ENCODE measurements at places on chromosomes 13 and 19. TPM values are rescaled to one million over a fixed set of nuclear protein-coding genes. Genes with fewer than 3 reads are reported as not detected.

Gene DLL3
- total RNA-seq: 0.40 TPM

Gene CD37
- not detected for total RNA-seq

Gene ZNF254
- total RNA-seq: 35.7 TPM

GRCh38 chr19:42023121-42023942 lies 29.3 kb upstream of the ATP1A3 start:
- peaks cover 9% of the 10 kb centered on the region for H3K36me3 ChIP-seq
- H3K4me1 ChIP-seq: peaks cover 11% of the 10 kb centered on the region
- no peak overlapping the region for H3K4me3 ChIP-seq
- H3K27me3 ChIP-seq: peaks cover 1% of the 10 kb centered on the region

GRCh38 chr13:51475727-51476501 lies 23.1 kb upstream of the INTS6 start:
- DNase-seq: no peak
- no peaks in the 10 kb centered on the region for H3K36me3 ChIP-seq
- H3K4me3 ChIP-seq: no peak overlapping the region
- H3K27me3 ChIP-seq: no peaks in the 10 kb centered on the region
- H3K4me1 ChIP-seq: no peaks in the 10 kb centered on the region

GRCh38 chr19:30328096-30328495 lies 44.1 kb upstream of the ZNF536 start:
- H3K4me1 ChIP-seq: peaks cover 4% of the 10 kb centered on the region
- H3K4me3 ChIP-seq: no peak overlapping the region
- peaks cover 18% of the 10 kb centered on the region for H3K27me3 ChIP-seq

GRCh38 chr19:6766357-6767080 lies 716 bp downstream of the SH2D3A start:
- DNase-seq: no peak
- peaks cover 21% of the 10 kb centered on the region for H3K4me1 ChIP-seq
- peak overlapping the region; percentile 68 for H3K4me3 ChIP-seq
- H3K36me3 ChIP-seq: no peaks in the 10 kb centered on the region
- peaks cover 26% of the 10 kb centered on the region for H3K27me3 ChIP-seq

DNA sequence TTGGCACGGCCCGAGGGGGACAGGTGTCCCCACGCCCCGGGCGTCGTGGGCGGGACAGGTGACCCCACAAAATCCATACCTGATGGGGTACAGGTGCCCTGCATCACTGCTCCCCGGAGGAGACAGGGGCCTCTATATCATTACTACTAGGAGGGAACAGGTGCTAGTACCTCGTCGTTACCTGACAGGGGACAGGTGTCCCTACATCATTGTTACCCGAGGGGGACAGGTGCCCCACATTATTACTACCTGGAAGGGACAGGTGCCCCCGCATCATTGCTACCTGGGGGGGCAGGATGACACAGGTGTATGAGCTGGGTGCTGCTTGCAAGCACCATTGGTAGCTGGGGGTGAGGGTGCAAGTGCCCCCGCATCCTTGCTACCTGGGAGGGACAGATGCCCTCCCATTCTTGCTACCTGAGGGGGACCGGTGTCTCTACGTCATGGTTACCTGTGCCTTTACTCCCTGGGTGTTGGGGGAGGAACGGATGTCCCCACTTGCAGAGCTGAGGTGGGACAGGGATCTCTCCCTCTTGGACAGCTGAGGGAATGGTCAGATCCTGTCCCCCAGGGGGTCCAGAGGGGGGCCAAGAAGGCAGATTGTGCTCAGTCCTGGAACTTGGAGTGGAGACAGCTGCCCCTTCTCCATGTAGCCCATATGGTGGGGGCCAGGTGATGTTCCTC lies 620 bp downstream of the CRTC1 start:
- peaks cover 13% of the 10 kb centered on the region for H3K4me1 ChIP-seq
- H3K27ac ChIP-seq: no peak overlapping the region
- no peaks in the 10 kb centered on the region for H3K36me3 ChIP-seq
- peak overlapping the region; percentile 65 for H3K4me3 ChIP-seq

DNA sequence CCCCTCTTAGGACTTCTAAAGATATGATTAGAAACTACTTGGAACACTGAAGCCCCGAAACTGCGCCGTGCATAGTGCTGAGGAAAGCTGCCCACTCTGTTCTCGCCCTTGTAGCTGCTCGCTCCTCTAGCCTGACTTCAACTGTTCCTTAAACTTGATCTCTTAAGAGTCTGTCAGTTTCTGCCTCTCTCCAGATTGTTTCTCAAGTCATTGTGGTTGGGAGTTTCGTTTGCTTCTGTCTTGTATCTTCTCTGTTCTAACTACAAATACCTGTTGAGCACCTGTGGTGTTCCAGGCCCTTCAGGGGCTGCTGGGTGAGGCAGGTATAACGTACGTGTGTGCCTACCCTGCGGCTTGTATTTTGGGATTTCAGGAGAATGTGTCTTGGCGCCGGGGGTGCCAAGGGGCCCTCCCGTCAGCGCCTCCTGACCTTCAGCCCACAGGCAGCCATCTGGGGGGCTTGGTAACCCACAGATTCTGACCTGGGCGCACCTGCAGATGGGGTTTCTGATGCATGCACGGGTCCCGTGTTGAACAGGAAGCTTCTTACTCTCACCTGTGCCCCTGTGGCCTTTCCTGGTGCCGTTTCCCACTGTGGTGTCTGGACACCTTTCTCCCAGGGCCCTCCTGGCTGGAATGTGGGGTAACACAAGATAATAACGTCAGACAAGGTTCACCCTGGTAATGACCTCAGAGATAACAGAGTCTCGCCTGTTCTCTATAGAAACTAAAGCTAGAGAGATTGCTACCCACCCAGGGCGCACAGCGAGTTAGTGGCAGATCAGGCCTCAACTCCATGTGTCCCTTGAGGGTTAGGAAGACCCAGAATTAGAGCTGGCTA lies 17.2 kb upstream of the DCUN1D2 start:
- no peak overlapping the region for H3K27ac ChIP-seq
- DNase-seq: no peak
- no peaks in the 10 kb centered on the region for H3K4me1 ChIP-seq
- peaks cover 32% of the 10 kb centered on the region for H3K36me3 ChIP-seq
- H3K4me3 ChIP-seq: no peak overlapping the region

DNA sequence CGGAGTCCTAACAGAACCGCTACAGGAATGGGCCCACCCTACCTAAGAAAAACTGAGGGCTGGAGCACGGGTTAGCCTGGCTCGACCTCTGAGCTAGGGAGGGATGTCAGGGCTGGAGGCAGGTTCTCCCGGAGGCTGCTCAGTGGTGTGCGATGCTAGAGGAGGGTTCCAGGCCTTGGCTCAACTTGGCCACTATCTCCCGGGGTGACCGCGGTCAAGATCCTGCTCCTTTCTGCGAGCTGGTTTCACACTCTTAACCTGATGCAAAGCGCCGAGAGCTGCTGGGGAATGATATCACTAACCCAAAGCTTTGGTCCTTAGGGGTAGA lies 301 bp downstream of the POP4 start:
- peaks cover 8% of the 10 kb centered on the region for H3K36me3 ChIP-seq
- DNase-seq: no peak
- H3K27me3 ChIP-seq: no peaks in the 10 kb centered on the region
- H3K4me1 ChIP-seq: peaks cover 14% of the 10 kb centered on the region

GRCh38 chr19:41808663-41809566 lies 12.5 kb downstream of the CEACAM3 start:
- no peaks in the 10 kb centered on the region for H3K36me3 ChIP-seq
- H3K4me1 ChIP-seq: no peaks in the 10 kb centered on the region
- DNase-seq: no peak
- H3K27ac ChIP-seq: no peak overlapping the region
- H3K27me3 ChIP-seq: no peaks in the 10 kb centered on the region
